Activated CD8-positive, alpha-beta memory T cell treated with anti-CD3 and anti-CD28 coated beads for 24 hours (primary cell): ENCODE measurements at places on chromosomes 2 and 18.

GRCh38 chr2:3725002-3725401, 21.6 kb downstream of the DCDC2C start:
- no peak for DNase-seq

DNA sequence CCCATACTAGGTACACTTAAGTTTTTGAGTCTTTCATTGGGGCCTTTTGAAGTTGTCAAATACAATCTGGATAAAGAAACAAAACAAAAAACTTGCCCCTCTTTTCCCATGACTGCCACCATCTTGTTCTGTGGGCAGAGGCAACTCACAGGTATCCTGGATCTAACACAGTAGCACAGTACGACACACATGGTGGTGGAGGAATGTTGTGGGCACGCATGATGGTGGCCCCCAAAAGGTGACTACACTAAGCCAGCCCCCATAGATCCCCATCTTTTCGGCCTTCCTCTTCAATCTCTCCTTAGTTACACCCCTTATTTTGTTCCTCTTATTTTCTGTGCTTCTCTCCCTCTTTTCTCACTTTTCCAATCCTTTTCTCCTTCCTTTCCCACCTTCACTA, 4.5 kb upstream of the STPG4 start:
- DNase-seq: no peak

- DNase-seq: no peak
Measured at GRCh38 chr2:63819765-63820717, 21.7 kb upstream of the UGP2 start.

GRCh38 chr2:16188261-16188890, 248.0 kb downstream of the MYCN start:
- no peak for DNase-seq

DNA sequence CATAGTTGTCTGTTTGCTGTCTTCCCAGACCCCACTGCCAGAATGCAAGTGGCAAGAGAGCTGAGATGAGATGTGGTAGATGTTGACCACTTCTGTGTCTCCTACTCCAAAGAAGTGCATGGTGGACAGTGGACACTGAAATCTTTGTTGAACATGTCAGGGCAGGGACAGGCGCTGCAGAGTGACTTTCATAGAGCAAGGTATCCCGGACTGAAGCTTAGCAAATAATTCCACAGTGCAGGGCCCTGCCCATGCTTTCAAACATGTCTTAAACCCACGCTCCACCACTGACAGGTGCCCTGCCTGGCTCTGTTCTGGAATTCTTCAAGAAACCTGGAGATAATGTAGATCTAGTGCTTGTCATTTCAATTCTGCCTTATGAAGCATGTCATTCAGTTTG, 470.5 kb upstream of the ID2 start:
- no peak for DNase-seq

DNA sequence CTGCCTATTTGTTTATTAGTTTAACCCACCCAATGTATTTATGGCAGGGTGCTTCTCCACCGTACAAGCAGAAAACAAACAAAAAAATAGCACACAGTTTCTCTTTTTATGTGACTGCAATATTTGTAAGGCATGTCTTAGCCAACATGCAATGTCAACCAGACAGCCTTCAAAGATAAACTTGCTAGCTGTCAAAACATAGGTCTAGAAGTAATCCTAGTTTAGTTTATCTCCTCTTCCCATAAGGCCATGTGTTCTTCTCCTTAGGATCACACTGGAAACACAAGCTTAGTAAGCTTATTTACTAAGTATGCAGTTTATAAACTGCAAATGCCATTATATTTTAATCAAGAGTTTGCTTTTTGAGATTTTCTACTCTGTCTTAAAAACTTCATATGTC, 75.6 kb downstream of the LDAH start:
- no peak for DNase-seq

- peak; percentile 52 for DNase-seq
Measured at GRCh38 chr2:238097988-238098871, 1.9 kb upstream of the ESPNL start.

GRCh38 chr2:11073251-11073650, 82.0 kb upstream of the SLC66A3 start:
- peak; percentile 47 for DNase-seq

- DNase-seq: no peak
Measured at GRCh38 chr2:216436383-216436782, 24.1 kb downstream of the SMARCAL1 start.

DNA sequence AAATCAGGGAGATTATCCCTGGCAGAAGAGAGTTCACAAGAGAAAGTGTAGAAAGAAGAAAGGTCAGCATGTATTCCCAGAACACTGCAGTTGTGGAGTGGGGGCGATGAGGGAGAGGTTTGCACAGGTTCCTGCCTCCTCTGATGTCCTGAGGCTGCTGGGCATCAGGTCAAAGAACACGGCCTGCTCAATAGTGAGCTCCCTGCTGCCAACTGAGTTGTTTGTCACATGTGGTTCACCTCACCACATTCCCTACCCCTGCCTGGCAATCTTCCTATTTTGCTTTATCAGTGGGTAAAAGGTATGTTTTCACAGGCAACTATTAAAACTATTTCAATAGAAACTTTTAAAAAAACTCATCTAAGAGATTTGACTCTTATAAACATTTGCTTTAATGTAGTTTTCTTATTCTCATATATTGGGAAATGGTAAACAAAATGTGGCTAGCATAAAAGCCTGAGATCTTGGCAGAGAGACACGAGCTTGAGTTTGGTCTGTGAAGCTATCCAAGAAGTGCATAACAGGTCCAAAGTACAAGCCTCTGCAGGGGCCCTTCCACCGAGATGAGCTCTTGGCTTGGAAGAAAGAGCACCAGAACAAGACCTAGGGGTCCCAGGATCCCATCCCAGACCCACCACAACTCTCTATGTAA, 123.9 kb upstream of the SRD5A2 start:
- no peak for DNase-seq

GRCh38 chr2:10919771-10920621, 8.3 kb downstream of the KCNF1 start:
- no peak for DNase-seq

DNA sequence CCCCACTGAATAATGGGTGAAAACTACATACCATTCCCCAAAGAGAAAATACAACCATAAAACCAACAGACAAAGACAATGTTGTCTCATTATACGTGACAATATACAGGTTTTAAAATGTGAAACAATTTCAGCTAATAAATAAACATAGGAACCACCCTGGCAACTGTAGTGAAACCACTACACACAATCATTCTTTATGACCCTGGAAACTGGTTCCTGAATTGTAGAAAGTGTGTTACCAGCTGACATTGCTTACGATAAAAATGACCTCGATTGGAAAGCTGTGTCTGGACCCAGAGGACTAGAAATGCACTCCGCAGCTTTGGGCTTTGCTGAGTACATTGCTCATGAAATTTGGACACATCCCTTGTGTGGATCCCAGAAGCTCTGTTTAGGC, 73.9 kb upstream of the LPIN2 start:
- DNase-seq: no peak

DNA sequence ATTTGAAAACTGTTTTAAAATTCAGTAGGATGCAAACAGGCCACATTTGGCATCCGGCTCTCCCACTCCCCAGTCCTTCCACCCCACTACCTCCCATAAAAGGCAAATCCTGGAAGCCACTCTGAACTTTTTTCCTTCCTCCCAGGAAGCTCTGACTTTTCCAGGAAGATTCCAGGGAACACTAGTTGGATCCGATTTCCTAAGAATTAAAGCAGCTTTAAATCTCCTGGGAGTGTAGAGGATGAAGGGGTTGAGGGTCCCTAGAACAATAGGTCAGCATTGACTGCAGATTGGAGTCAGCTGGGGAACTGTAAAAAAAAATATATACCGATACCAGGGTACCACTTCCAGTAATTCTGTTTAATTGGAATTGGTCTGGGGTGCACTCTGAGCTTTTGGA, 76.9 kb downstream of the CRIM1 start:
- no peak for DNase-seq

GRCh38 chr2:145765874-145766273, 1246.0 kb upstream of the ZEB2 start:
- DNase-seq: no peak

DNA sequence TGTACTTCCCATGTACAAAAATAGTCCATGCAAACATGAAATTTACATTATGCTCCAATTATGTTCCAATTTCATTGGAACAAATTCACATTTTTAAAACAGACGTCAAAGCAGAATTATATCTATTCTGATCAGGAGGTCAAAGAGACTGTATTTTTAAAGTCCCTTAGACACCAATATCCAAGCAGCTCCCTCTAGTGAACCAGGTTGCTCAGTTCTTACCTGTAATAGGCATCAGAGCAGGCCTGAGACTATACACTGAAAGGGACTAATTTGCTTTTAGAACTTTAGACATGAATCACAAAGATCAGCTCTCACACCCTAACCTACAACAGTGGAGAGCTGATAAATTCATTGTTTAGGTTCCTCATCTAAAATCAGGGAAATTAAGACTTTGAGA, 273.9 kb downstream of the MBD2 start:
- no peak for DNase-seq

DNA sequence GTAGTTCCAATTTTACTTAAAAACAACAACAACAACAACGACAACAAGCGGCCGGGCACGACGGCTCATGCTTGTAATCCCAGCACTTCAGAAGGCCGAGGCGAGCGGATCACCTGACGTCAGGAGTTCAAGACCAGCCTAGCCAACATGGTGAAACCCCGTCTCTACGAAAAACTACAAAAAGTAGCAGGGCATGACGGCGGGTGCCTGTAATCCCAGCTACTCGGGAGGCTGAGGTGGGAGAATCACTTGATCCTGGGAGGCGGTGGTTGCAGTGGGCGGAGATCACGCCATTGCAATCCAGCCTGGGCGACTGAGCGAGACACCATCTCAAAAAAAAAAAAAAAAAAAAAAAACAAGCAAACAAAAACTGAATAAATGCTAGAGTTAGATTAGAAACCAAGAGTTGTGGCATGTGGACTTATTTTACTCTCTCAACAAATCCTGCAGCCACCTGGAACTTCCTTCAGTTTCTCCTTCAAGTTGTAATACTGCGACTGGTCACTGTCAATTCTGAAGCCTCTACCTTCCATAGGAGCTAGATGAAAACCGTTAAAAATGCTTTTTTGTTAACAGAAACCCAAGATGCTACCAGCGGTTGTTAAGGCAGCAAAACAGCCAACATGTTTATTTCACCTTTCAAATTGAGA, 1.3 kb downstream of the ATP5F1A start:
- DNase-seq: no peak

DNA sequence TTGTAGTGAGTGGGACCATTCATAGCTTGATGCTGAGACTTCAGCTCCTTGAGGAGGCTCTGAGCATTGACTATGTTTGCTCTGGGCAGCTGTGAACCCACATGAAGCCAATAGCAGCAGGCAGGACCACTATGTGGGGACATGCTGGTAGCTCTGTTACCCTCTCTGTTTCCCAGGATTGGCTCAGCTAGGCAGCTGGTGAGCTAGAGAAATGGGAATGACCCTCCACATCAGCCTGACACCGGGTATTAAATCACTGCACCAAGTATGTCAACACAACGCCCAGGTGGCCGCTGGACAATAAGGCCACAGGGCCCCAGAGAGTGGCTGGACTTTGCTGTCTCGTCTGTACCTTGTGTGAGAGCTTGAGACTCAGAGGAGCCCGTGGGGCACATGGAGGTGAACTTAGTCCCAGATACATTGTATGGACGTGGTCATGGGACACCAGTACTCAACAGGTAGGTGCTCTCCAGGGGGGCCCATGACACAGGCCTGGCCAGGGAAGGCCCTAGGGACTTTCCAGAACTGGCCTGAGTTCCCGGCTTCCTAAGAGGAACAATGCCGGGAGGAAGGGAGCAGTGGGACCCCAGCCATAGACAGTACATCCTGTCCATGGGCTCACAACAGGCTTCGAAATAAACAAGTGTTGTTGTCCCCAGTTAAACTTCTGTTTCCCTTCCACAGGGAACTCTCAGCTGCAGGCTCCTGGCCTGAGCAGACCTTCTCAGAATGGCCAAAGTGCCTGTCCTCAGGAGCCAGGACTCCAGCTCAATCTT, 35.2 kb downstream of the HS1BP3 start:
- no peak for DNase-seq

- no peak for DNase-seq
Measured at GRCh38 chr2:38740851-38741731, 10.1 kb downstream of the SRSF7 start.

DNA sequence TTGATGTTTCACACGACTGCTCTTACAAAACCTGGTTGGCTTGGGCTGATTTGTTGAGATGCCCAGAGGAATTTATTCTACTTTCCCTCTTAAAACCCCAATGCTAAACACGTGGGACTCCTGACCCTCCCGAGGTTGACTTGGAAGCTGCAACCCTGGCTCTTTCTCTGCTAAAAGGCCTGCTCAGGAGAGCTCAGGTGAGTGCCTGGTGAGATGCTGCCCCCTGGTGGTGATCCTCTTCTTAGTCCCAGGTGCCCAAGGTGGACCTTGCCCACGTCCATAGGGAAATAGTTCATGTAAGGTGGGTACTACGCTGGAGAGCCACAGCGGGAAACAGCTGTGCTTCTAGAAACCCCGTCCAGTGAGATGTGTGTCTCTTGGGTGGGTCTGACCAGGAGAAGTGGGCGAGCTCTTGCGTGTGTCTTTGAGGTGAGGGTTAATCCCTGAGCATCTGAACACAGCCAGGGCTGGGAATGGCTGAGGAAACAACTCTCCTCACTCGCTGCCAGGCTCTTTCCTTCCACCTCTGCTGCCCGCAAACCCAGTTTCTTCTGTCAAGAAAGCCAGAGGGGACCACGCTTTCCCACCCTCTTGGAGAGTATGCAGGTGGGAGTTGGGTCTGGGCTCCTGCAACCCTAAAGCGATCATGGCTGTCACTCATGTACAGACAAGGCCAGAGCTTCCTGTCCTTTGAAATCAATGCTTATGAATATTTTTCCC, 25.5 kb upstream of the PXDN start:
- DNase-seq: peak; percentile 76

DNA sequence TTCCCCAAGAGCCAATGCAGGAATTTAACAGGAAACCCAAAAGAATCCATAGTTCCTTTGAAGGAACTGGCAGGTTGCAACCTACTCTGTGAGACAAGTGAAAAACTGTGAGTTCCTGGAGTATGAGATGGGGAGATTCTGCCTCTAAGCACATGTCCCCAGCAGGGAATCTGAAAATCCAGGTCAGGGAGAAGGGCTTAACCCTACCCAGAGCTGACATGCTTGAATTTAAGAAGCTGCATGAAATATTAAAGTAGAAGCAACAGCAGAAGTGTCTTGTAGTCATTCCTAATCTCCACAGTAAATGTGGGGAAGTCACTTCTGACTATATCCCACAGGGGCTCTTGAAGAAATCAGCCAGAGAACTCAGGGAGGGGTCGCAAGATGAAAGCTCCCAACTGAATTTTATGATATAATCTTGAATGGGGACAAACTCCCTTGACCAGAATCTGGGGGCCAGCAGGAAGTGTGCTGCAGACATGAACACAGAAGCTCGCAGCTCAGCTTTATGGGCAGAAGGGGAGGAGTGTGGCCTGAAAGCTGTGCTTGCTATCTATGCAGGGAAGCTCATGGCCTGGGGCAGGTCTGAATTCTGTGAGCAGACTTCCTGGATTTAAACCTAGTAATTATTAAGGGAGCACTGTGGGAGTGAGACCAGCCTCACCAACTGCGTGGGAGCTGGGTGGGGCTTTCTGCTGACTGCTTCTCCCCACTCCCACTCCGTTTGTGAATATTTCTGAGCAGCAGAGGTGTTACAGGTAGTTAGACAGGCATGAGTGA, 184.1 kb upstream of the KYNU start:
- DNase-seq: no peak

- DNase-seq: no peak
Measured at GRCh38 chr2:203016716-203017115, 2.0 kb downstream of the NBEAL1 start.

- DNase-seq: no peak
Measured at GRCh38 chr2:97935719-97936161, 60.0 kb downstream of the TMEM131 start.
